ENCODE measurements at places on chromosomes 5 and 9. TPM values are rescaled to one million over a fixed set of nuclear protein-coding genes. Genes with fewer than 3 reads are reported as not detected.

EDIL3 gene
- total RNA-seq: 14.1 TPM

KIF3A gene
- total RNA-seq: 6.3 TPM

SH3TC2 gene
- total RNA-seq: 5.7 TPM

TNFSF8 gene
- total RNA-seq: 1.0 TPM

PRRX2 gene
- 3.1 TPM for total RNA-seq

PCDHA11 gene
- total RNA-seq: under 0.01 TPM

ORM1 gene
- 1.6 TPM for total RNA-seq

GRIN3A gene
- 0.52 TPM for total RNA-seq

PIP5K1B gene
- 2.1 TPM for total RNA-seq

ZNF782 gene
- 5.2 TPM for total RNA-seq

UGCG gene
- 42.3 TPM for total RNA-seq

DMGDH gene
- 3.1 TPM for total RNA-seq

C9orf85 gene
- 18.3 TPM for total RNA-seq

ITGA2 gene
- 15.7 TPM for total RNA-seq

ANKRD18B gene
- not detected for total RNA-seq

FAM193B gene
- 11.0 TPM for total RNA-seq

SPATA31A3 gene
- not detected for total RNA-seq

ANKRD55 gene
- not detected for total RNA-seq

SLC23A1 gene
- not detected for total RNA-seq

MAMDC4 gene
- total RNA-seq: 0.52 TPM

UHRF2 gene
- total RNA-seq: 53.8 TPM

ACOT12 gene
- total RNA-seq: 0.52 TPM

COL23A1 gene
- total RNA-seq: 0.52 TPM

PCDHB15 gene
- 4.2 TPM for total RNA-seq

PELO gene
- total RNA-seq: 18.8 TPM

DEPDC1B gene
- total RNA-seq: 3.1 TPM

MAPKAP1 gene
- total RNA-seq: 44.9 TPM

PDCD1LG2 gene
- total RNA-seq: 3.7 TPM

SLC36A2 gene
- total RNA-seq: under 0.01 TPM

GARIN3 gene
- total RNA-seq: not detected

GMCL2 gene
- not detected for total RNA-seq

PPP2R2B gene
- 4.7 TPM for total RNA-seq

DBN1 gene
- 108 TPM for total RNA-seq

MOB3B gene
- 1.0 TPM for total RNA-seq

STC2 gene
- 3.1 TPM for total RNA-seq

SPRY4 gene
- total RNA-seq: 6.3 TPM

EPB41L4B gene
- total RNA-seq: 6.8 TPM

PLPP7 gene
- 34.4 TPM for total RNA-seq

CNTNAP3 gene
- 4.2 TPM for total RNA-seq

MYMK gene
- total RNA-seq: 8.9 TPM

NAIF1 gene
- total RNA-seq: 8.9 TPM

TAF11L4 gene
- total RNA-seq: not detected

AQP3 gene
- 6.8 TPM for total RNA-seq

NUTM2G gene
- total RNA-seq: not detected

STK32A gene
- total RNA-seq: 1.0 TPM

RGS7BP gene
- total RNA-seq: 1.6 TPM

EFNA5 gene
- total RNA-seq: 8.4 TPM

ZNF483 gene
- 8.9 TPM for total RNA-seq

SLC9A3 gene
- total RNA-seq: 1.6 TPM

PDE6A gene
- total RNA-seq: not detected

SLC25A2 gene
- total RNA-seq: 0.52 TPM

PCDHGC4 gene
- 3.7 TPM for total RNA-seq

CTNNA1 gene
- 375 TPM for total RNA-seq

CSF1R gene
- 31.3 TPM for total RNA-seq

DMRTA1 gene
- 0.52 TPM for total RNA-seq

BTNL8 gene
- not detected for total RNA-seq

All from skeletal muscle tissue (tissue), 5 donors.